ENCODE measurements at places on chromosomes 12 and 14.

GRCh38 chr14:87203346-87203745, 789.6 kb downstream of the GALC start:
- no peak for DNase-seq
- H3K4me3 ChIP-seq, result no peak overlapping the region
- H3K27ac ChIP-seq, result no peak overlapping the region
- H3K36me3 ChIP-seq, result no peaks in the 10 kb centered on the region
- no peaks in the 10 kb centered on the region for H3K4me1 ChIP-seq

- no peaks in the 10 kb centered on the region for H3K27me3 ChIP-seq
- DNase-seq, result no peak
- H3K36me3 ChIP-seq, result peaks cover 4% of the 10 kb centered on the region
- H3K27ac ChIP-seq, result peak overlapping the region; percentile 94
- no peak overlapping the region for H3K4me3 ChIP-seq
Measured at GRCh38 chr12:94208622-94208966, 60.2 kb downstream of the PLXNC1 start.

GRCh38 chr12:79885911-79886490, 48.9 kb downstream of the PPP1R12A start:
- no peak overlapping the region for H3K4me3 ChIP-seq
- H3K36me3 ChIP-seq, result no peaks in the 10 kb centered on the region
- no peak overlapping the region for H3K27ac ChIP-seq
- H3K27me3 ChIP-seq, result no peaks in the 10 kb centered on the region
- peaks cover 5% of the 10 kb centered on the region for H3K4me1 ChIP-seq

GRCh38 chr12:100263131-100263530, 3.7 kb downstream of the DEPDC4 start:
- no peaks in the 10 kb centered on the region for H3K36me3 ChIP-seq
- no peaks in the 10 kb centered on the region for H3K27me3 ChIP-seq
- no peak overlapping the region for H3K27ac ChIP-seq
- no peak for DNase-seq

DNA sequence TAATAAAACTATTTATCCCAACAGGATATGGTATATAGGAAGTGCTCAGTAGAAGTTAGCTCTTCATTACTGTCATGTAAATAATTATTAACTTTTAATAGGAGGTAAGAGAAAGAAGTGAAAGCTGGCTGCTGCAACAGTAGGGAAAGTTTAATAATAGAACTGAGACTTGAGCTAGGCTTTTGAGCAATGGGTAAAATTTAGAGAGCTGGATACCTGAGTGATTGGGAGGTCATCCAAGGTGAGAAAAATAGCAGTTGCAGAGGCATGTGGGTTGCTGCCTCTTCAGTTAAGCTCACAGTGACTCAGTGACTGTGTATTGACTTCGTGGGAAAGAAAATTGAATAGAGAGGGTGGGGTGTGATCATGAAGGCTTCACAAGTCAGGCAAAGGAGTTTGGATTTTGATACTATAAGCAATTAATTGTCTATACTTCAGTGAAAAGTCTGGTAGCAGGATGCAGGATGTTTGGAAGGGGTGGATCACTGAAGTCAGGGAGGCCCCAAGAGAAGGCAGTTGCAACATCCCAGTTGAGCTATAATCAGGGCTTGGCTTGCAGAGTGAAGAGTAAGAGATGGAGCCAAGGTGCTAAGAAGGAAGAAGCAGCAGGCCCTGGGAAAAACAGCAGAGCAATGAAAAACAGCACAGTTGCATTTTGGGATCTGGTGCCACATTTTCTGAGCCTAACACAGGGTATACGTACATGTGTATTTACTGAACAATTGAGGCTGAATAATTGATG, 172.0 kb upstream of the FRMD6 start:
- no peak for DNase-seq
- H3K27me3 ChIP-seq, result peaks cover 2% of the 10 kb centered on the region
- no peaks in the 10 kb centered on the region for H3K36me3 ChIP-seq
- no peaks in the 10 kb centered on the region for H3K4me1 ChIP-seq

GRCh38 chr12:113021500-113021899, 35.0 kb upstream of the DTX1 start:
- no peaks in the 10 kb centered on the region for H3K36me3 ChIP-seq
- H3K4me1 ChIP-seq, result no peaks in the 10 kb centered on the region

DNA sequence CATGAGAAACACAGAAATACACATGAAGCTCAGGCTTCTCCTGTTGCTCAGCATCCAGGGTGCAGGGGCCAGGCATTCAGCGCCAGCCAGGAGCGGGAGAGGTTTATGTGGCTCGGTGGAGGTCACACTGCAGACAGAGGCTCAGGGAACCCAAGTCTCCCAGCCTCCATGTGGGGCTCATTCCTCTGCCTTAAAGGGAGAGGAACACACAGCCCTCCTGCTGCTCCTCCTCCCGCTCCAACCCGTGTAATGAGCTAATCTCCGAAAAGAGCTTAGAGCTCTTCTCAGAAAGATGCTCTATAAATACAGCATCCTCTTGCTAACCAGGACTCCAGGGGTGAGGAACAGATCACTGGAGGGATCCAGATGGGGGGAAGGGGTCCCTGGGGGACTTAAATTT, 28.2 kb downstream of the FGF6 start:
- no peaks in the 10 kb centered on the region for H3K27me3 ChIP-seq
- no peak overlapping the region for H3K27ac ChIP-seq
- DNase-seq, result no peak
- peaks cover 3% of the 10 kb centered on the region for H3K4me1 ChIP-seq

GRCh38 chr12:70117670-70118069, 125.6 kb upstream of the CNOT2 start:
- no peak overlapping the region for H3K27ac ChIP-seq
- H3K4me3 ChIP-seq, result no peak overlapping the region
- H3K27me3 ChIP-seq, result peaks cover 2% of the 10 kb centered on the region
- no peaks in the 10 kb centered on the region for H3K4me1 ChIP-seq
- H3K36me3 ChIP-seq, result no peaks in the 10 kb centered on the region
- DNase-seq, result no peak

DNA sequence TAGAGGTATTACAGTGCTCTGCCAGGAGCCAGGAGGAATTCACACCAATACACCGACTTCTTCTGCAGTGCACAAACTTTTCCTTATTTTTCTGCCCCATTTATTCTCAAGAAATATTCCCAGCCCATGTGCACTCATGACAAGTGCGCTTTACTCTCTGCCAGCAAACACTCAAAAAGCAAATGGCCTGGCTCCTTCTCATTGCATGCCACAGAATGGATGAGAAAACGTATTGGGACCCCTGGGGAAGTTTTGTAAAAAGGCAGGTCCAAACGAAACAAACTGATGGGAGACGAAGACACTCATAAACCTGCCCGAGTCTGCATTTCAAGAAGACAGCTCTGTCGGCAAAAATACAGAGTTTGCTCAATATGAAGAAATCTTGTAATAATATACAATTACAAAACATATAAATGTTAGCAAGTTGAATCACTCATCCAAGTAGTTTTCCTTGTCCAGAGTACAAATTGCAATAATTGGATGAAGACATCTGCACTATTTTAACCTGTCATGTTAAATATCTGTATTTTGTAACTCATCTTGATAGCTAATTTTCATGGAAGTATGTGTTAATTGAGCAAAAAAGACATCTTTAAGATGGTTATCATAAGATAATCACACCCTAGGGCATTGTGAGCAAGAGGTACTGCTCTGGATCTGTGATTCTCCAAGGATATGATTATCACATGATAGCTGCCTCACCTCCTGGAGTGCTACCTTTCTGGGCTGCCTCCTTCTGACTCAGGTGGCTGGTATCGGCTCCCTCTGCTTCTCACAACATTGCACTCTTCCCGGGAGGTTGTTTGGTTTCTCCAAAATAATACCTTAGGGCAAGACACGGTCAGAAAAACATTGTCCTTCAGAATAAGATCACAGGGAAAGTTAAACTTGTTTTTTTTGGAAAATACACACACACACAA, 260.8 kb upstream of the G2E3 start:
- H3K36me3 ChIP-seq, result no peaks in the 10 kb centered on the region
- no peaks in the 10 kb centered on the region for H3K4me1 ChIP-seq
- H3K27me3 ChIP-seq, result no peaks in the 10 kb centered on the region
- no peak for DNase-seq
- H3K4me3 ChIP-seq, result no peak overlapping the region

GRCh38 chr14:76117789-76118484, 33.8 kb upstream of the GPATCH2L start:
- no peaks in the 10 kb centered on the region for H3K4me1 ChIP-seq
- no peaks in the 10 kb centered on the region for H3K27me3 ChIP-seq
- H3K36me3 ChIP-seq, result no peaks in the 10 kb centered on the region
- no peak overlapping the region for H3K27ac ChIP-seq
- no peak for DNase-seq

DNA sequence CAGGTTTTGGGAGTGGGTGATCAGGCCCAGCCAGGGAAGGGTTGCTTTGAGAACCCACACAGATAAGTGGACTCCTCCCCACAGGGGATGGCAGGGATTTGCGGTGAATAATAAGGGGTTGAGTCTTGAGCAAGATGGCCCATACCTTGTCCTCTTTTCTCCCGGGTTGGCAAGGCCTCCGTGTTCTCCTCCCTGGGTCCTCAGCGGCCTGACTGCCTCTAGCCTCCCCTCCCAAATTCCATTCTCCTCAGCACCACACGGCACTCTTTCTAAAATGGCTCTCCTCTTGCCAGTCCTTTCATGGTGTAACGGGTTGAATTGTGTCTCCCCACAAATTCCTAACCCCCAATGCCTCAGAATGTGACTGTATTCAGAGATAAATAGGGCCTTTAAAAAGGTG, 70.0 kb downstream of the CHST11 start:
- no peaks in the 10 kb centered on the region for H3K36me3 ChIP-seq
- H3K27me3 ChIP-seq, result no peaks in the 10 kb centered on the region
- H3K4me3 ChIP-seq, result no peak overlapping the region
- DNase-seq, result no peak
- peaks cover 16% of the 10 kb centered on the region for H3K4me1 ChIP-seq

DNA sequence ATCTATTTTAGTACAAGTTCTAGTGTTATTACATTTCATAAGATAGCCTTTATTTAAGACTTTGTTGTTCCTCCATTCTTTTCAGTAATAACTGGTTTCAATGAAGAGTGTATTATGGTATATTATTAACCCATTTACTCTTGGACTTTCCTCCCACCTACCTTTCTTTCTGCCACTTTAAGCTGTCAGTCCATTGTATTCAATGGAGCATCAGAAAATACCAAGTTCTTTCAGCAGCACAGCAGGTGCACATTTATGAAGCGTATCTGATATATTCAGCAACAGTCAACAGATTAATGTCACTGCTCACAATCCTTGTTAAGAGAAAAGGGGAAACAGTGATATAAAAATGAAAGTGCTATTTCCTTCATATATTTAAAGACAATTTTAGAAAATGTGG, 660.9 kb downstream of the C12orf50 start:
- DNase-seq, result no peak
- H3K27ac ChIP-seq, result no peak overlapping the region
- H3K36me3 ChIP-seq, result no peaks in the 10 kb centered on the region
- H3K27me3 ChIP-seq, result no peaks in the 10 kb centered on the region

DNA sequence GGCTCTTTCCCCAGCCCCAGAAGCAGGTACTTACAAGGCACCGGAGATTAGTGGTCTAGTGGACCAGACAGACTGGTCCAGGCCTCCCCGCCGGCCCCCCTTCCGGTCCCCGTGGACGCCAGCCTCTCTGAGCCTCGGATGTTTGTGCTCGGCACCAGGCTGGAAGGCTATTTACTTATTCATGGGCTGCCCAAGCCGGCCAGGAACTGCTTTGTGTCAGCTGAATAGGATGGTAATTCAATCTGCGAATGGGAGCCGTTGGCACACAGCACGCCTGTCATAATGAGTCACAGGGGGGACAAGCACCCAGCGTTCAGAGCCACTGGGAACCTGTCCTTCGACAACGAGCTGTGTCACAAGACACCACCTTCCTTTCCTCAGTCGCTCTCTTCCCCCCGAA, 82.3 kb downstream of the RIMBP2 start:
- H3K4me3 ChIP-seq, result no peak overlapping the region
- DNase-seq, result no peak
- no peaks in the 10 kb centered on the region for H3K27me3 ChIP-seq
- H3K27ac ChIP-seq, result no peak overlapping the region
- no peaks in the 10 kb centered on the region for H3K4me1 ChIP-seq
- no peaks in the 10 kb centered on the region for H3K36me3 ChIP-seq

DNA sequence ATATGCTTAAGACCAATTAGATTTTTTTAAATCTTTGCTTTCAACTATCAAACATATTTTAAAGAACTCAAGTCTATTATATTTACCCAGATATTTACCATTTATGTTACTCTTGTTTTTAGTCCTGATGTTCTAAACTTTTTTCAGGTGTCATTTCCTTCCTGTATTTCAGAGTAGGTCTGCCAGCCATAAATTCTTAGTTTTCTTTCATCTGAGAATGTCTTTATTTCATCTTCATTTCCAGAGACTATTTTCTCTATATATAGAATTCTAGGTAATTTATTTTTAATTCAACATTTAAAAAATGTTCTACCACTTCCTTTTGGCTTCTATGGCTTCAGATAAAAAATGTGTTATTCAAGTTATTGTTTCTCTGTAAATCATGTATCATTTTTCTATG, 218.2 kb upstream of the AMIGO2 start:
- no peaks in the 10 kb centered on the region for H3K36me3 ChIP-seq
- no peak for DNase-seq
- H3K27ac ChIP-seq, result no peak overlapping the region
- peaks cover 6% of the 10 kb centered on the region for H3K4me1 ChIP-seq
- H3K4me3 ChIP-seq, result no peak overlapping the region
- no peaks in the 10 kb centered on the region for H3K27me3 ChIP-seq

- no peak overlapping the region for H3K27ac ChIP-seq
- H3K36me3 ChIP-seq, result no peaks in the 10 kb centered on the region
- H3K4me3 ChIP-seq, result no peak overlapping the region
Measured at GRCh38 chr12:123962513-123962912, 10.1 kb downstream of the CCDC92 start.

- no peak overlapping the region for H3K27ac ChIP-seq
- no peak overlapping the region for H3K4me3 ChIP-seq
- DNase-seq, result no peak
- H3K4me1 ChIP-seq, result no peaks in the 10 kb centered on the region
Measured at GRCh38 chr12:105588106-105588505, 257.6 kb downstream of the C12orf75 start.

DNA sequence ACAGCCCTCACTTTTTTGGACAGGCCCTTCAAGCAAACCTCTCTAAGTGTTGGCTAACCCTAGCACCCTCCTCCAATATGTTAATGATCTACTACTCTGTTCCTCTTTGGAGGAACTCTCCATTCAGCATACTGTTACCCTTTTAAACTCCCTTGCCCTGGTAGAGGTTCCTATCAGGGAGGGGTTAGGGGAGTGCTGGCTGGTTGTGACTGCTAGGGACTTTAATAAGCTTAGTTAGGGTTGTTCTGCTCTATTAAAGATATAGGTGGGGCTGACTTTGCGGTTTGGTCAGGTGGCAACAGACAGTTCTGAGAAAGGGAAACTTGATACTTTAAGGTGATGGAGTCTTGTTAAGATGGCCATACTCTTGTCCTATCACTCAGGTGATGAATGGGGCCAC, 301.5 kb upstream of the FBXO33 start:
- no peak overlapping the region for H3K4me3 ChIP-seq
- H3K4me1 ChIP-seq, result no peaks in the 10 kb centered on the region
- H3K27me3 ChIP-seq, result no peaks in the 10 kb centered on the region
- H3K27ac ChIP-seq, result no peak overlapping the region
- no peak for DNase-seq

All from natural killer cell (primary cell).